Gastrocnemius medialis (tissue), 4 donors: ENCODE measurements at places on chromosomes 4 and X. TPM values are rescaled to one million over a fixed set of nuclear protein-coding genes. Genes with fewer than 3 reads are reported as not detected.

DNA sequence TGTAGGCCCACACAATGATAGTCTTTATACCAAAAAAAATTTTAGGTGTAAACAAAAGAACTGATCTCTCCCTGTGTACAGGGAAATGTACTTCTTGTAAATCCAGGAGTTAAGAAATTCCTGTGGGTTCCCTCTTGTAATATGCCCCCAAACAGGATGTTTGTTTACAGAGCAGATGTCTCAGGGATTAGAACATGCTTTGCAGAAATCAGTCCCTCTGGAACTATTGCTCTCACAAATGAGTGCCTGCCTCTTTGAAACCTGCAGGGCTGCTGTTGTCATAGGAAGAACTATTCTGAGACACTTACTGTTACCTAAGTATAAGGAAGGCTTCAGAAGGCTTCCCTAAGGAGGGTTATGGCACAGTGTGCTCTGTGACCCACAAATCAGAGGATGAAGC, 35.6 kb downstream of the PAK3 start:
- no peak overlapping the region for H3K27ac ChIP-seq
- H3K36me3 ChIP-seq = no peaks in the 10 kb centered on the region
- H3K4me1 ChIP-seq = no peaks in the 10 kb centered on the region

DNA sequence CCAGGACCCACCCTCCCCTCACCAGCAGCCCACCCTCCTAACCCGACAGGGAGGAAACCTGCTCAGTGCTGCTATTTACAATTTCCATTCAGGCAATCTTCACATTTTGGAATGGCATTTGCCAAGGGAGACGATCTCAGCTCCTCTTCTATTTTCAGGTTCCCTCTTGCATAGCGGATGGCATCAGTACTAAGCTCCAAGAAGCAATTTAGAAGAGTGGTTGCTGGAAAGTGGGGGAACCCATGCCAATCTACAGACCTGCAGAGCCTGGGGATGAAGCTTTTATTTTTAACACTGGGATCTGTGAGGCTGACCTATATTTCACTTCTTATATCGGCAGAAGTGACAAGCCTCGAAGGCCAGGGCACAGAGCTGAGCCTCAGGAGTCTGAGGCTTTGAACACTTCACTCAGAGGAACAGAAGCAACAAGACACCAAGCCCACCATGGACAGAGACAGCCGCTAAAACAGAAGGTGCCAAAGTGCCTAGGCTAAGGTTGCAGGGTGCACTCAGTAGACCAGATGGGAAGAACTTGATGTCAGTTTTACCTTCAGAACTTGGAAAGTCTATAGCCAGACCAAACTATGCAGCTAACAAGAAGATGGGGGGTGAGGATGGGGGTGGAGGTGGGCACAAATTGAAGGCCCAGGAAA, 44.0 kb downstream of the SCD5 start:
- no peak overlapping the region for H3K4me3 ChIP-seq
- DNase-seq = no peak
- H3K4me1 ChIP-seq = no peaks in the 10 kb centered on the region
- H3K36me3 ChIP-seq = no peaks in the 10 kb centered on the region

- H3K4me3 ChIP-seq = no peak overlapping the region
- no peak overlapping the region for H3K27ac ChIP-seq
- H3K36me3 ChIP-seq = no peaks in the 10 kb centered on the region
- H3K4me1 ChIP-seq = peaks cover 9% of the 10 kb centered on the region
- peaks cover 12% of the 10 kb centered on the region for H3K27me3 ChIP-seq
Measured at GRCh38 chr4:2048831-2049230, 10.3 kb upstream of the NAT8L start.

GRCh38 chr4:82579932-82580331, 18.1 kb upstream of the TMEM150C start:
- H3K4me1 ChIP-seq = no peaks in the 10 kb centered on the region
- DNase-seq = no peak
- H3K36me3 ChIP-seq = no peaks in the 10 kb centered on the region
- no peaks in the 10 kb centered on the region for H3K27me3 ChIP-seq
- no peak overlapping the region for H3K27ac ChIP-seq
- H3K4me3 ChIP-seq = no peak overlapping the region

DNA sequence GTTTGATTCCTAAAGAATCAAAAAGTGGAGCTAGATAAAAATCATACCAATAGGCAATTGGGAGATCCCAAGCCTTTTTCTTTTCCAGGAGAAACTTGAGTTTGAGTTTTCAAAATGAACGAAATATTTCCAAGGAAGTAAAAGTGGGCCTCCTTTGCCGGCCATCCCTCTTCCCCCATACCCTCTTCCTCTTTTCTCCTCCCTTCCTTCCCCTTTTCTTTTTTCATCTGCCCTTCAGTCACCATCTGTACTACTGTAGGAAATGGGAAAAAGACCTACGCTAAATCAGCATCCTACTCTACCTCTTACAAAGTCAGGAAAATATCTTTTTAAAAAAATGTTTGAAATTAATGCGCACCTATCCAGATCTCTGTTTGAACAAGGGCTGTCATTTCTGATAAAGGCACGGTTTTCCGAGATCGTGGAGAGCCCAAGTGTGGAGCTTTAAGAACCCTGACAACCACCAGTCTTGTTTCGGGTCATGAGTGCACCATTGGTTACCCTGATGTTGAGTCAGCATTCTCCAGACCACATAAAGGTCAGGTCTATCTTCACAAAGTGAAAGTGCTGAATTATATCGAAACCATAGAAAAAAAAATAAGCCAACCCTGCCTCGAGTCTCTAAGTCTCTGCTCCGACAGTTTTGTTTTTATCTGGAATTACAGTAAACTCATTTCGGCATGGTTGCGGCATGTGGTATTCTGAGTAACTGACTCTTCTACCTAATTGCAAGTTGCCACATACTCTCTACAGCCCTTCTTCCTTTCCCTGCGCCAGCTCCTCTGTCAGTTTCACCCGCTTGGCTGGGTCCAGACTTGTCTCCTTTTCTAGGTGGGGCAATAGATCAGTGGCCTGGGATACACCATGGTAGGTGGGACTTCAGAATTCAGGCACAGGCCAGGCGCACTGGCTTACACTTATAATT, 140.2 kb upstream of the KLF3 start:
- no peaks in the 10 kb centered on the region for H3K27me3 ChIP-seq
- H3K27ac ChIP-seq = no peak overlapping the region
- DNase-seq = no peak
- no peak overlapping the region for H3K4me3 ChIP-seq
- no peaks in the 10 kb centered on the region for H3K36me3 ChIP-seq

- no peaks in the 10 kb centered on the region for H3K27me3 ChIP-seq
- no peaks in the 10 kb centered on the region for H3K4me1 ChIP-seq
- no peak overlapping the region for H3K27ac ChIP-seq
- no peaks in the 10 kb centered on the region for H3K36me3 ChIP-seq
- no peak overlapping the region for H3K4me3 ChIP-seq
- DNase-seq = peak; percentile 19
Measured at GRCh38 chrX:130028196-130028595, 45.8 kb downstream of the BCORL1 start.

GRCh38 chrX:141176586-141177451, at the start of gene LDOC1:
Gene LDOC1 (minus strand): TSS chrX:141177129. CDS start chrX:141177021, 108 bp downstream.
- DNase-seq = peak; percentile 17
- H3K4me1 ChIP-seq = no peaks in the 10 kb centered on the region
- no peak within 1 kb of the TSS for H3K27ac ChIP-seq
- H3K27me3 ChIP-seq = no peaks in the 10 kb centered on the region
- H3K36me3 ChIP-seq = no peaks in the 10 kb centered on the region
- H3K4me3 ChIP-seq = peak within 1 kb of the TSS; percentile 38

GRCh38 chr4:60737858-60738257, 462.3 kb upstream of the ADGRL3 start:
- no peak for DNase-seq
- H3K36me3 ChIP-seq = no peaks in the 10 kb centered on the region
- H3K4me1 ChIP-seq = no peaks in the 10 kb centered on the region
- no peaks in the 10 kb centered on the region for H3K27me3 ChIP-seq

DNA sequence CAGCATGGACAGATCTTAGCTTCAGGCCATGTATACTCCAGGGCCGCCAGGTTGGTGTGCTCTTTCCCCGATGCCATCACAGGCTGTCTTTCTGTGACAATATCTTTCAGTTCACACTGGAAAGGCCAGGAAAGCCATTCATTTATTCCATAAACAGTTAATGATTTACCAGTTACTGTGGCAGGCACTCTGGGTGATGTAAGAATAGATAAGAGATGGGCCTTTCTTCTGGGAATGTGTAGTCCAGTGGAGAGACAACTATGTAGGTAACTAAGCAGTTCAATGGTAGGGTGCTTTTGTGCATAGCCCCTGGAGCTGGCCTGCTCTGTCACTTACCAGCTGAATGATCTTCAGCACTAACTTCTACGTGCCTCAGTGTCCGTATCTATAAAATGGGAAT, 46.3 kb upstream of the LEF1 start:
- no peak overlapping the region for H3K4me3 ChIP-seq
- no peaks in the 10 kb centered on the region for H3K27me3 ChIP-seq
- no peaks in the 10 kb centered on the region for H3K36me3 ChIP-seq
- H3K27ac ChIP-seq = no peak overlapping the region
- no peak for DNase-seq
- H3K4me1 ChIP-seq = no peaks in the 10 kb centered on the region

GRCh38 chrX:11352296-11352741, 59.1 kb downstream of the AMELX start:
- H3K4me3 ChIP-seq = no peak overlapping the region
- H3K27ac ChIP-seq = peak overlapping the region; percentile 81
- H3K27me3 ChIP-seq = no peaks in the 10 kb centered on the region
- DNase-seq = no peak
- H3K4me1 ChIP-seq = peaks cover 4% of the 10 kb centered on the region

DNA sequence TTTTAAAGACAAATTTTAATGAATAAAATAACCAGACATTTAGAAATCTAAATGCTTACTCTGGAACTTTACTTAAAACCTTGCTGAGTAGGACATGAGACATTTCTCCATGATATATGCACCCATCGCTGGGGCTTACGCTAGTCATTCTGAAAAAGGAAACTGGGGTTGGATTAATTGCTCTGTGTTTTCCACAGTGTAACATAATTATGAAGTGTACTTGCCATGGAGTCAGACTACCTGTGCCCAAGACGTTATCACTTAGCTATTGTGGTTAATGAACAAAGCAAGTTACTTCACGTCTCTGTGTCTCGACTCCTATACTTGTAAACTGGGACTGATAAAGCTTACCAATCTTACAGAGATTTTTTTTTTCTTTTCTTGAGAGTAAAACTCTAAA, 47.8 kb downstream of the SHISA3 start:
- H3K27me3 ChIP-seq = no peaks in the 10 kb centered on the region
- no peak overlapping the region for H3K4me3 ChIP-seq
- no peaks in the 10 kb centered on the region for H3K36me3 ChIP-seq
- no peak overlapping the region for H3K27ac ChIP-seq
- no peaks in the 10 kb centered on the region for H3K4me1 ChIP-seq

- no peaks in the 10 kb centered on the region for H3K4me1 ChIP-seq
- H3K27ac ChIP-seq = no peak overlapping the region
- DNase-seq = no peak
- no peaks in the 10 kb centered on the region for H3K36me3 ChIP-seq
Measured at GRCh38 chr4:178599521-178599920, 1157.3 kb upstream of the AGA start.

DNA sequence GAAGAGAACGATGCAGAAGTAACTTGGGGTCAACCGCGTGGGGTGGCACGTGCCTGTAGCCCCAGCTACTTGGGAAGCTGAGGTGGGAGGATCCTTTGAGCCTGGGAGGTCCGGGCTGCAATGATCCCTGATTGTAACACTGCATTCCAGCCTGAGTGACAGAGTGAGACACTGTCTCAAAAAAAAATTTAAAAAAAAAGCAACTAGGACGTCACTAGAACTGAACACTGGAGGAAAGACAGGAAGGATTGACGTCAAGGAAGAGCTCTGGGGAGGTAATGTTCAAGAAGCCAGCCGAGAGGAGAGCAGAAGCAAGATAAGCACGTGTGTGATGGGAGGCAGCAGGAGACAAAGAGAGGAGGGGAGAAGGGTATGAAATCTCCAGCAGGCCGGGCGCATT, 28.7 kb downstream of the S100G start:
- H3K27me3 ChIP-seq = peaks cover 4% of the 10 kb centered on the region
- no peak overlapping the region for H3K27ac ChIP-seq
- no peaks in the 10 kb centered on the region for H3K4me1 ChIP-seq
- no peak for DNase-seq

- H3K27ac ChIP-seq = no peak overlapping the region
- no peak overlapping the region for H3K4me3 ChIP-seq
- no peaks in the 10 kb centered on the region for H3K36me3 ChIP-seq
- H3K27me3 ChIP-seq = peaks cover 6% of the 10 kb centered on the region
- DNase-seq = no peak
Measured at GRCh38 chr4:113981591-113981990, 2.1 kb upstream of the ARSJ start.

PLAC1 gene
- total RNA-seq = not detected

FAM47E gene
- total RNA-seq = 4.6 TPM

SPANXN2 gene
- not detected for total RNA-seq

ARHGAP10 gene
- 34.6 TPM for total RNA-seq

HS3ST1 gene
- 0.11 TPM for total RNA-seq
